Sigmoid colon (tissue), 7 donors: ENCODE measurements at places on chromosomes 6 and 20. TPM values are rescaled to one million over a fixed set of nuclear protein-coding genes. Genes with fewer than 3 reads are reported as not detected.

- DNase-seq: no peak
These were observed 20.1 kb upstream of the REPS1 start for GRCh38 chr6:139008117-139008516.

- no peak for DNase-seq
These were observed 15.1 kb upstream of the HLA-A start for GRCh38 chr6:29927275-29927569.

DNA sequence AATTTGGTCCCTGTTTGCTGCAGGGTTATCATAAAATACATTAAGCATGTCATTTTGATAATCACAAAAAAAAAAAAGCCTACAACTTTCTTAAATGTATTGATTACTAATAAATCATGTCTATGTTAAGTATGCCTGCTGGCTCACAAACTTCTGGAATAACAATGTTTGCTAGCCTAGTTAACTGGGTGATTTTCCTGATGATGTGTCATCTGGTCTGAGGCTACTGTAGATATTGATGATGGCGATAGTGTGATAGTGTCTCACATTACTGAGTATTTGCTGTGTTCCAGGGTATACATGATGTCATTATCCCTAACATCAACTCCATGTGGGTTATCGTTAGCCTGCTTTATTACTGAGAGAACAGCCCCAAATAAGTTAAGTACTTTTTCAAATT is 86.2 kb upstream of the VSTM2L start:
- no peak for DNase-seq

DNA sequence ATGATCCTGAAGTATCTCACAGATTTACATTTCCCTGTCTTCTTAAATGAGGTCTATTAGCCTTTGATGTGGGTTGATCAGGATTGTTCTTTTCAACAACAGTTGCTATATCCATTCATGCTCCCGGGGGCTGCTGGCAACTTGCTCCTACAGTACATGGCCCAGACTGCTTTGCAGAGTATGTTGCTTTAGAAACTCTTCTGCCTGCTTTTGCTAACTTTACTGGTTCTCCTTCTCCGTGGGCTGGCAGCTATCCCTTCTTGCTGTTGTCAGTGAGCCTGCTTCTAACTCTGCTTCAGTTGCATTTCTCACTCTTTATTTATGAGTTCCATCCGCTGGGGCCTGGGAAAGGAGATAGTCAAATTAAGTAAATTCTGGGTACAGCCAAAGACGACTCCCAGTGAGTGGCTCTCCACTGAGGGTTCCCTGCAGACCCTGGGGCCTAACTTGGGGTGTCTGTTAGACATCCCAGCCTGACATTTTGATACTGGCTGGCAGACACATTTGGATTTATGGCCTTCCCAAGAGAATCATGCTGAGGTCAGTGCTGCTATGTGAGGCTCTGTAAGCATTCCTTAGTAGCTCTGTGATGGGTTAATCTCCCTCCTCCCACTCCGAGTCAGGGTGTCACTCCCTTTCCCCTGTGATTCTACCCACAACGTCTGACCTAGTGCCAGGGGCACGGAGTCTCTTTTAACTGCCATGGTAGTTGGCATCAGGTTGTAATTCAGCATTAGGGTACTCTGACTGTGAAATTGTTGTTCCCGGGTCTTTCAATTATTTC is 73.6 kb downstream of the SLX4IP start:
- peak; percentile 82 for DNase-seq

DNA sequence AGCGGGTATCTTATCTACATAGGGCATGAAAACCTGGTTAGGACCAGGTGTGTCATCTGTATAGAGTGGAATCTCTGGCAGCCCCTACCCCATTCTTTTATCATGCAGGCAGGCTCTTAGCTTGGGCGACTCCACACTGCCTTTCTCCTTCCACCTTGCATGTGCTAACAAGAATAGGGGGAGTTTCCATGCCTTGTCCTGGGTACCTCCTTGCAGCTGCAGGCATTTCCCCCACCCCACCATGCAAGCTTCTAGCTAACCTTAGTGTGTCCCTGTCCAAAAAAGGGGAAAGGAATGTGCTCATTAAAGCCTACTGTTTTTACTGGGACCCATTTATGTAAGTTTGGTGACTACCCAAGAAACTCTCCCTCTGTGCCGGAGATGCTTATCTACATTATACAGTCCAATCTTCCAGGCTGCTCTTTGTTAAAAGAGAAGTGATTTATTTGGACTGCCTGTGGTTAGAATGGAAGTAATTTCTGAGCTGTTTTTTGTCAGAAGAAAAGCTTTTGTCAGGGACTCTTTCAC is 10.5 kb upstream of the CEP43 start:
- no peak for DNase-seq

- DNase-seq: no peak
These were observed 10.5 kb downstream of the SGK2 start for GRCh38 chr20:43569282-43569681.

DNA sequence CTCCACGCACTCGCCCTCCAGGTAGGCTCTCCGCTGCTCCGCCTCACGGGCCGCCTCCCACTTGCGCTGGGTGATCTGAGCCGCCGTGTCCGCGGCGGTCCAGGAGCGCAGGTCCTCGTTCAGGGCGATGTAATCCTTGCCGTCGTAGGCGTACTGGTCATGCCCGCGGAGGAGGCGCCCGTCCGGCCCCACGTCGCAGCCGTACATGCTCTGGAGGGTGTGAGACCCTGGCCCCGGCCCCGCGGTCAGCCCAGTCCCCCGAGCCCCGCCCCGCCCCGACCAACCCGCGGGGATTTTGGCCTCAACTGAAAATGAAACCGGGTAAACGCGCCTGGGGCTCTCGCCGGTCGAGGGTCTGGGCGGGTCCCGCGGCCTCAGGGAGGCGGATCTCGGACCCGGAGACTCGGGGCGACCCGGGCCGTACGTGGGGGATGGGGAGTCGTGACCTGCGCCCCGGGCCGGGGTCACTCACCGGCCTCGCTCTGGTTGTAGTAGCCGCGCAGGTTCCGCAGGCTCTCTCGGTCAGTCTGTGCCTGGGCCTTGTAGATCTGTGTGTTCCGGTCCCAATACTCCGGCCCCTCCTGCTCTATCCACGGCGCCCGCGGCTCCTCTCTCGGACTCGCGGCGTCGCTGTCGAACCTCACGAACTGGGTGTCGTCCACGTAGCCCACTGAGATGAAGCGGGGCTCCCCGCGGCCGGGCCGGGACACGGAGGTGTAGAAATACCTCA is 598 bp downstream of the HLA-B start:
- peak; percentile 77 for DNase-seq

DNA sequence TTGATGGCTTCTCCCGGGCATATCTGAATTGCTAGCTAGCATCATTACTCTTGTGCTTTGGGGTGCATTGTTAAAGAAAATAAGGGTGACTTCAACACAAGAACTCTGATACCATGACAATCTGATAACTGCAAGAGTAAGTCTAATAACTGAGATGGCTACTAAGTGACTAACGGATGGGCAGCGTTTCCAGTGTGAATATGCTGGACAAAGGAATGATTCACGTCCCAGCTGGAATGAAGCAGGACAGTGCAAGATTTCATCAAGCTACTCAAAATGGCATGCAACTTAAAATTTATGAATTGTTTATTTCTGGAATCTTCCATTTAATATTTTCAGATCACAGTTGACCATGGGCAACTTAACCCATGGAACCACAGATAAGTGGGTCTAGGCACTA is 31.7 kb downstream of the MOXD1 start:
- DNase-seq: no peak

GRCh38 chr20:58645412-58645968 is 5.6 kb upstream of the STX16 start:
- DNase-seq: peak; percentile 59

DNA sequence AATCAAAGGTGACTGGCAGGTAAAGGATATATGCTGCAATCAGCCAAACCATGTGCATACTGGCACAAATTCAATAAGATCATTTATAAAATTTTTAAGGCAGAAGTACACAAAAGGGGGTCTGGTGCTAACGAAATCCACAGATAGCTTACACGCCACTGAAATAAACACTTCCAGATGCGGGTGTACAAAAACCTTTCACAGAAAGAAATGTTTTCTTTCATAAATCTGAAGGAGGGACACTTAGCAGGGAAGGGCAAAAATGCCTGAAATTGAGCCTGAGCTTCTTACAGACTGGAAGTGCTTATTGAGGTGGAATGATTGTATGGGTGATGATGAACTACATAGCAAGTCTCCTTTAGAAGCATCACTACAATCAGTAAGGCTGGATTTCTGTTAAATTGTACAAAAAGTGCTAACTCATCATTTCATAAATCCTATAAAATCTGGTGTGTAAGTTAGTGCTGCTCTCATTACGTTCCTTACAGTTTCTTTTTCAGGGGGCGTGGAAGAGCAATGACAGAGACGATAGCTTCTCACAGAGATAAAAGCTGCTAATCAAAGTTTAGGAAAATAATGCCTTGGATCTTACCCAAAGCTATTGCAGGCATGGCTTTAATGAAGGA is 409.3 kb upstream of the RUNX2 start:
- no peak for DNase-seq

DNA sequence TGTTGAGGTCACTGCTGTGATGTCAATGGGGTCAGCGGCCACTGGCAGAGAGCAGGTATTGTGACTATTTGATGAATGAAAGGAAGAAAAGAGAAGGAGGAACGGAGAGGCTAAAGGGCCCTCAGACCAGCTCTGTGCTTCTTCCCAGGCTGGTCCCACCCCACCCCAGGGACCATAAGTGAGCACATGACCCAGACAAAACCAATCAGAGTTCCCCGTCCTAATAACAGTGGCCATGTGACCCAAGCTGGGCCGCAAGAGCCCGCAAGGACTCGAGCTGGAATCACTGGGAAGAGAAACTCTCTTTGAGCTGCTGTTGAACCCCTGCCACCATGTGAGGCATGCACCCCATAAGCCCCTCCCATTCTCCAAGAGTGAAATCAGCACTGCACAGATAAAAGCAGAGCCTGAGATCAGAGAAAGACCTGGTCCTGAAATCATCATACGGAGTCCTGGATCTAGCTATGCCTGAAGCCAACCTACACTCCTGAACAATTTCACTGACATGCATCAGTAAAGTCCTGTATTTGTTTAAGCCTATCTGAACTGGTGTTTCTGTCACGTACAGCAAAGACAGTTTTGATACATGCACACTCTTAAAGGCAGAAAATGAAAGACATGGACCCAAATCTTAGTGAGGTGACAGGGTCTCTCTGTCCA is 90.2 kb downstream of the PREX1 start:
- DNase-seq: no peak

DNA sequence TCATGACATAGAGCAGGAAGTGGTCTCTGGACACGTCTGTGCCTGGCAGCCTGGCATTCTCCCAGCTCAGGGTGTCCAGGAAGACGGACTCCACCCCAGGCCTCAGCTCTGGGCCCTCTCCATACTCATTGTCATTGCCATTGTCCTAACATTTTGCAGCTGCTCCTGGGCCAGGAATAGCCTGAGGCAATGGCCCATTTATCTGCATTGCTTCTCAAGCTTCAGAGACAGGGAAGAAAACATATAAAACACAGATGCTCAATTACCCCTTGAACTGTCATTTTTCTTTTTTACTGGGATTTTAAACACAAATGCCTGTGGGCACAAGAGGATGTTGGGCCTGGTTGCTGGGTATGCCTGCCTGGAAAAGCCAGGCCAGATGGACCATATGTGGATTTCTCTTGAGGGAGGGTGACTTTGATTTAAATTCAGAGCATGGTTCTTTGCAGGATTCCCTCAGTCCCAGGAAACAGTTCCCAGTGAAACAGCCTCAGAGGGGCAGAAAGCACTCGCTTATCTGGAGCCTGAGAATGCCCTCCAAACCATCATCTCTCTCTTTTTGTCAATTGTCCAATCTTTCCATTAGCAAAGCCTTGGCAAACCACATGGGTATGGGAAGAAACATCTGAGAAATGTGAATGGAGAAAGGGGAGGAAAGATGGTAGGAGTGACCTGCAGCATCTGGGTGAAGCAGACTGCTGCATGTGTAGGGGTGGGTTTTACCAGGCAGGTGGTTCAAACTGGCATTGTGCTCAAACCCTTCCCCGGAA is 17.9 kb downstream of the LAMP5 start:
- DNase-seq: no peak

GRCh38 chr6:63649269-63649668 is 13.7 kb downstream of the PHF3 start:
- no peak for DNase-seq

DNA sequence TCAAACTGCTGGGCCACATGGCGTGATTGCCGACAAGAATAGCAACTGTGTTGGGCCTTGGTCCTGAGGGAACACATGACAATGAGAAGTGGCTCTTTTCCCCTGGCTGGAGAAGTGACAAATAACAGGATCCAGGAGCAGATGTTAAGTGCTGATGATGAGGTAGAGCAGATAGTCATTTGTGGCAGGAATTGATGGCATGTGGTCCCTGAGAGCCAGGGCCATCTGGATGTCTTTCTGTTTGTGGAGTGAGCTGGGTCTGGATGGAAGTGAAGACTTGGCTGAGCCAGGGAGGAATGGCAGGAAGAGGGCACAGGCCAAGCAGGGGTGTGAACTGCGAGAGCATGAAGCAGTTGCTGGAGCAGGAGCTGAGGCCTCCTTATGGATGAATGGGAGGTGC is 67.8 kb downstream of the SCAND1 start:
- DNase-seq: no peak

- DNase-seq: no peak
These were observed 67.2 kb upstream of the MLIP start for GRCh38 chr6:54044059-54044458.

DNA sequence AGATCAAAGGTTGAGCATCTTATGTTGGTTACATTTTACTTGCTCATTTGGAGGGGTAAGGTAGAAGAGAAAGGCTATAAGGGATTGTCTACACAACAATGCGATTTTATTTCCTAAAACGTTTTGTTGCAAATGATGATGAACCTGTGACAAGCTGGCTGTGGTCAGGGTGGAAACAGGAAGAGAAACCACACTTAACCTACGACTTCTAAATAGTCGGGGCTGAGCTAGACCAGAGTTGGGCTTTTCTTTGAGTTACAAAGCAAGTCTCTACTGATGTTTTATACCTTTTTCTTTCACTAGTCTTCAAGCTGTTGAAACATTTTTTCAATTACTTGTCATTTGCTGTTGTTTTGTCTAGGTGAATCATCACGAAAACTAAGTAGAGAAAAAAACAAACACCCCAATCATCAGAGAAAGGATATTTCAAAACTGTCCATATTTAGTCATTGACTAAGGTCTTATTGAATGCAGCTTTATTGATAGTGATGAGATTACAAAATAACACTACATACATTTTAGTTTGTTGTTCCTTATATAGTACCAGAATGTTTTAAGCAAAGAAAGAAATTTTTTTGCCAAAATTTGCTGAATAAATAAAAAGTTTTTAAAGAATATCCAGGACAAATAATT is 18.0 kb downstream of the KLHL31 start:
- no peak for DNase-seq

The LTB gene
- total RNA-seq: 0.66 TPM

The NXT1 gene
- total RNA-seq: 35.1 TPM

The CPNE5 gene
- 3.8 TPM for total RNA-seq

The TNF gene
- not detected for total RNA-seq

The GNL1 gene
- 31.8 TPM for total RNA-seq

The HECA gene
- total RNA-seq: 33.5 TPM

The KCNQ2 gene
- total RNA-seq: 4.2 TPM

The SLC24A3 gene
- total RNA-seq: 20.8 TPM

The LEMD2 gene
- 42.7 TPM for total RNA-seq

The PTGIS gene
- 97.6 TPM for total RNA-seq

The HCK gene
- 8.9 TPM for total RNA-seq

The CST7 gene
- 0.66 TPM for total RNA-seq

The THBD gene
- total RNA-seq: 14.3 TPM

The PDYN gene
- not detected for total RNA-seq

The RHAG gene
- total RNA-seq: not detected

The CAP2 gene
- 53.6 TPM for total RNA-seq
